Activated CD4-positive, alpha-beta T cell treated with anti-CD3 and anti-CD28 coated beads, Interleukin-2, amount 50 U/mL, for 1 hour (primary cell): ENCODE measurements at places on chromosomes 6 and 20.

DNA sequence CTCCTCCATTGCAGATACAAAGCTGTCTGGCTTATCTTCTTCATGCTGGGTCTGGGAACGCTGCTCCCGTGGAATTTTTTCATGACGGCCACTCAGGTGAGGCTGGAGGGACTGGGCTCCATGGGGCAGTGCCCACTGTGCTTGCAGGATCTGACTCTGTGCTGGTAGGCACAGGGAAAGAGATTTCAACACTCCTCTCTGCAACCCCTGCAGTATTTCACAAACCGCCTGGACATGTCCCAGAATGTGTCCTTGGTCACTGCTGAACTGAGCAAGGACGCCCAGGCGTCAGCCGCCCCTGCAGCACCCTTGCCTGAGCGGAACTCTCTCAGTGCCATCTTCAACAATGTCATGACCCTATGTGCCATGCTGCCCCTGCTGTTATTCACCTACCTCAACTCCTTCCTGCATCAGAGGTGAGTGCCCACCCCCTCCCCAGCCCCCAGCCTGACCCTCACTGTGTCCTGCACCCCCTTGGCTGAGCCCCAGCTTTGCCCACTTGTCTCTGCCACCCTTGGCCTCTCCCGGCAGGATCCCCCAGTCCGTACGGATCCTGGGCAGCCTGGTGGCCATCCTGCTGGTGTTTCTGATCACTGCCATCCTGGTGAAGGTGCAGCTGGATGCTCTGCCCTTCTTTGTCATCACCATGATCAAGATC lies 6.1 kb downstream of the SLC29A1 start:
- DNase-seq = no peak

DNA sequence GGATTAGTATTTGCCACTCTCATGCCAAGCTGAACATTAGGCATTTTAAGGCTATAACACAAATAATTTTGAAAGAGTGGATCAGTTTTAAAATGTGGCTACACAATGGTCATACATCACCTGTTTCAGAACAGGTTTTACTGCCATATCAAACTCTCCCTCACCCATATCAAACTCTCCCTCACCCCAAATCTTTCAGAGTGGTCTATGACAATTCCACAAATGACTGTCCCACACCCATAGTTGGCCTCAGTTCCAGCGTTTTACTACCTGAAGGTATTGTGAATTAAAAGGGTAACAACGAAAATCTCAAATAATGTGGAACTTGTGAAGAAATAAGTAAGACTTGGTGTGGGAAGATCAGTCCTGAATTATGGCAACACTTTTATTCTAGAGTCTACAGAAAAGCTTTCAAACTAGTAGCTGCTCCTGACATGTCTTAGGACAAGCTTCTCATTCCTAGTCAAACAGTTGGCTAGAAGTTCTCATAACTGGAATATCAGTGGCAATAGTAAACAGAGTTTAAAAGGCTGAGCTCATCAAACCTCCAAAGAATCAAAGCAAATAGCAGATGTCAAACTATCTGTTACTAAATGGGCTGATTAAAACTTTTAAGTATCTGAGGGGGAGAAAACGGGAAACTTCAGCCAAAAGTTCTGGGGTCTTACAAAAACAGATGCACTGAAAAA lies 52.4 kb downstream of the MAP3K7 start:
- no peak for DNase-seq

DNA sequence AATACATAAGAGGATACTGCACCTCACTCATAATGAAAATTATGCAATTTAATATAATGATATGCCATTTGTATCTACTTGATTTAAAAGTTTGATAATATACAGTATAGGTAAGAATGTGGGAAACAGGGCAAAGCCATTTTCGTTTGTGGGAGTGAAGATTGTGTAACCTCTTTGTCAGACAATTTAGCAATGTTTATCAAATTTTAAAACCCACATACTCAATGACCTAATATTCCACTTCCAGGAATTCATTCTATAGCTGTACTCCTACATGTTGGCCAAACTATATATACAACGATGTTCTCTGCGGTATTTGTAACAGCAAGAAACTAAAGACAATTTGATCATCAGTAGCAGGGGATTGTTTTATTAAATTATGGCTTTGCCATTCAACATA lies 17.8 kb upstream of the FKBP5 start:
- DNase-seq = no peak

GRCh38 chr6:89321131-89321970 lies 6.3 kb upstream of the GABRR2 start:
- DNase-seq = no peak

GRCh38 chr20:5222919-5223634 lies 93.7 kb downstream of the PROKR2 start:
- peak; percentile 47 for DNase-seq

GRCh38 chr6:95648636-95649035 lies 71.3 kb downstream of the MANEA start:
- DNase-seq = no peak

GRCh38 chr6:39202166-39202565 lies 27.1 kb downstream of the KCNK5 start:
- DNase-seq = no peak

DNA sequence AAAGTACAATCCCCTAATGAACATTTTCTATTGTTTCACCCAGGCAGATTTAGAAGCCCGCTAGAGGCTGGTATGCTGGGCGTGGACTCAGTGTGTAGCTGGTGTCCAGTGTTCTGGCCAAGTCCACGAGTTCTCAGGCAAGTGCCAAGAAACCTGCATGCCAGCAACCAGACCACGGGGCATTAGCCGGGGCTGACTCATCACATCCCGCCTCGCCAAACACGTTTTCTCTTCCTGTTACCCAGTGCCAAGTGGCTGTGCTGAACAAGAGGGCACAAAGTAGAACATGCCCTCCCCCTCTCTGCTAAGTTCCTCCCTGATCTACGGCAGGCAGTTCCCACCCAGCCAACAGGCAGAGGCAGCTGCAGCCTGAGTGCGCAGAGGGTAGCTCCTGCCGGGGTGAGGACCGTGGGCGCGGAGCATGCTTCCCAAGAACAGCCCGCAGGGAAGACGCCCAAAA lies 29.6 kb downstream of the RAMACL start:
- no peak for DNase-seq

- DNase-seq = no peak
Measured at GRCh38 chr6:81864124-81864523, 111.6 kb upstream of the TENT5A start.

- DNase-seq = no peak
Measured at GRCh38 chr6:9566096-9566495, 848.8 kb downstream of the TFAP2A start.

GRCh38 chr6:150934380-150934779 lies 68.9 kb downstream of the MTHFD1L start:
- DNase-seq = no peak
